ENCODE measurements at places on chromosomes 13 and 19.

DNA sequence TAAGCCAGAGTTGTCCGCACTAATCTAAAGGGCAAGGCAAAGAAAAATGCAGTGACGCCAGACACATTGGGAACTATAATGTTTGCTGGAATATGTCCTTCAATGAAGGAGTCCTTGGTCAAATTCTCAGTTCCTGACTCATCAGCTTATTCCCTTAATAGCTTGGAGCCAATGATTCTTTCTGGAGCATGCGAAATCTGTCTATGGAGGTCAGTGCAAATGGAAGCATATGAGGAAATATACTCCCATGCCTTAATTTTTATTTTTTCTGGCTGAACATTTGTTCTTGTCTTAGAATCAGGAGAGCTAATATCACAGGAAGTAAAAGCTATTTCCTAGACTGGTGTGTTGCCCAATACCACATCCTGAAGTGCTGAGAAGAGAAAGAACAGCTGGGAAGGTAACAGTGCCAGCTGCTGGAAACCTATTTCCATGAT lies 289.8 kb upstream of the SPRY2 start:
- no peak for DNase-seq

- no peak for DNase-seq
Observed at GRCh38 chr19:48081106-48081505, 29.5 kb downstream of the PLA2G4C start.

- no peak for DNase-seq
Observed at GRCh38 chr13:50419896-50420295, 404.7 kb downstream of the KCNRG start.

DNA sequence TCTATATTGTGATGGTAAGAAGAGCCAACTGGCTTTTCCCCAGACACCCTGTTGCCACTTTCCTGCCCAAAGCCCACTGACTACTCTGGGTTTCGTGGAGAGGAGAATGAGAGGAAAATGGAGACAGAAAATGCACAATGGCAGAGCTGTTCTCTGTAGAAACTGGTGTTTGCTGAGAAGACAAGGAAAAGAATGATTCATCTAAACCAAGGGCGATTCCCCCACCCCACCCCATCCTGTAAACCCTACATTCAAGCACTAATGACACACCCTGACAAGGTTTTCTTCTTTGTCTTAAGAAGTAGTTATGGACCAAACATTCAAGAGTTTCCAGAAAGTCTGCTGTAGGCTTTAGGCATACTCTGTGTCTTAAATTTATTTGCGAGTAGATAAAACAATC lies 68.8 kb downstream of the DOCK9 start:
- no peak for DNase-seq

DNA sequence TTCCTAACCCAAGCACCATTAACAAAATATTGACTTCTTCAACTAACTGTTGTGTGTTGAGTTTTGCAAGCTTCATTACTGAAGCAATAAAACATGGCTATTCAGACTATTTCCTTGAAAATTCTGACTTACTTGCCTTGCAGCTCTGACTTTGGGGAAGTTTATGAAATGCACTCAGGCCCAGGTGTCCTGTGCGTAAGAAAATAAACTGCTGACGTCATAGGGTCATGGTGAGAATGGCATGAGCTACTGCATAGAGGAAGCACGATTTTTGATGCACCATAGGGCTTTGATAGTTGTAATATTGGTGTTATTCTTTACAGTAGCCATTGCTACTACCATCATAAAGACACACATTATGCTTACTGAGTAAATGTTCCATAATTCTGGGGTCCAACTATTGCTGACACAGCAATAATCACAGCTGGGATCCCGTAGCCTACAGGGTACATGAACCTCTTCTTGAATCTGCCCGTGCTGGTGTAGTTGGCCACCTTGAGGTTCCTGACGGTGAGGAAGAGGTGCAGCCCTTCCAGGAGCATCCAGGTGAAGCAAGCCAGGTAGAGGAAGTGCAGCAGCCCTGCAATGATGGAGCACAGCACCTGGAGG lies 57.9 kb downstream of the MBD3L2B start:
- no peak for DNase-seq

GRCh38 chr19:6425732-6426620 lies 1.4 kb upstream of the KHSRP start:
- DNase-seq: no peak

DNA sequence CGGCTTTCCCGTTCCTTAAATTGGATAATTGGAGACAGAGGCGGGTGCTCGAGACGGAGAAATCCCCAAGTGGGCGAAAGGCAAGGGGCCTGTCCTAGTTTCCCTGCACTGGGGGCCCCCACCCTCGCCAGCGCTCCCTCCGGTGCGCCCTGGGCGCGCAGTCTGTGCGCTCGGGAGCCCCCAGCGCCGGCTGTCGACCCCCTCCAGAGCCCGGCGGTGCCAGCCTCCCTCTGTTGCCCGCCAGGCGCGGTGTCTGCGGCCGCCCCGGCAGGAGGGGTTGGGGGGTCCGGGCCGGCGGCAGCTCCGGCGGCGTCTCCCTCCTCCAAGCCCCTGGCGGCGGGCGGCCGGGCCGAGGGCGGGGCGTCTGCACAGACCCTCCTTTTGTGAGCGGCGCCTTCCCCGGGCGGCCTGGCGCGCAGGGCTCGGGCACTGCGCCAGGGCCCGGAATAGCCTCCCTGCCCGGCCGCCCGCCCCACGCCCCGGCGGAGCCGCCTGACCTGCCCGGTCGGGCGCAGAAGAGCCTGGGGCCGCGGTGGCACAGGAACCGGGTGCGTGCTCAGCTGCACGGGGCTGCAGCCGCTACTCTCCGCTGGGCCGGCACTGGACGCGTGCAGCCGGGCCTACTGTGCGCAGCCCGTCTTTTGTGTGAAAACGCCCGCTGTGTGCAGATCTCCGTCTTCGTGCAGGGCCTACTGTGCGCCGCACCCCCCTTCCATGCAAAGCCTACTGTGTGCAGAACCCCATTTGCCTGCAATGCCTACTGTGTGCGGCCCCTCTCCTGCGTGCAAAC lies 13.2 kb downstream of the GADD45B start:
- peak; percentile 70 for DNase-seq

GRCh38 chr19:41563854-41564514 lies 12.0 kb upstream of the CEACAM21 start:
- no peak for DNase-seq

DNA sequence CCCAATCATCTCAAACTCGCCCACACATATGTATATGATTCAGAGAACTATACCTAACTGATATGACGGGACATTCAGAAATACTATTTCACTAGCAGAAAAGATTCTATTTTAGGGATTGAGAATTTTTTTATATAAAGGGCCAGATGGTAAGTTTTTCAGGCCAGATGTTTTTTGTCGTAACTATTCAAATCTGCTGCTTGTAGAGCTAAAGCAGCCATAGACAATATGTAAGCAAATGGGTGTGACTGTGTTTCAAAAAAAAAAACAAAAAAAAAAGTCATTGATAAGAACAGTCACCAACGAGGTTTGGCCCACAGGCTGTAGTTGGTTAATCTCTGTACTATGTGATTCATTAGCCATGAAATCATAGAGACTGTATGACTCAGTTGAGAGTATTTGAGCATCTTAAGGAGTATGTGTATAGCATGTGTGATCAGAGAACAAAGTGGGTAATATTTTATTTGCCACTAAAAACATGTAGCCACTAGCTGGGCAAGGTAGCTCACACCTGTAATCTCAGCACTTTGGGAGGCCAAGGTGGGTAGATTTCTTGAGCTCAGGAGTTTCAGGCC lies 2724.7 kb downstream of the PCDH9 start:
- DNase-seq: peak; percentile 6

DNA sequence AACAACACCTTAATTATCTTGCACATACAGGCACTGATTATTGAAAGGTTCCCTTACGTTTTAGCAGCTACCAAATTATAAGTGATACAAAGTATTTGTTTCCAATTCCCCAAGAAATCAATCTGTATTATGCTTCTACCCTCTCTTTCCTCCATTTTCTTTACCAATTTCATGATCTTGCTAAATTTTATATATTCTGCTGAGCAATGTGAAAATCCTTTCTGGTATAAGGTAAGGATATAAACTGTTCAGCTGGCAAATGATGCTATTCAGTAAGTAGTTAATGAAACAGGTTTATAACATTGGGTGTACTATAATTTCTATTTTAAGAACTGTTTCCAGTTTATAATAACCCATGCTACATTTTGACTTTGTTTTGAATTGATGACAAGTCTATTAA lies 985 bp upstream of the EEF1AKMT1 start:
- no peak for DNase-seq

GRCh38 chr19:682678-683320 lies 6.6 kb downstream of the FSTL3 start:
- no peak for DNase-seq

- DNase-seq: peak; percentile 98
Observed at GRCh38 chr13:24148414-24149235, 11.9 kb upstream of the SPATA13 start.

- no peak for DNase-seq
Observed at GRCh38 chr13:89749888-89750287, 1597.6 kb upstream of the MIR17HG start.

DNA sequence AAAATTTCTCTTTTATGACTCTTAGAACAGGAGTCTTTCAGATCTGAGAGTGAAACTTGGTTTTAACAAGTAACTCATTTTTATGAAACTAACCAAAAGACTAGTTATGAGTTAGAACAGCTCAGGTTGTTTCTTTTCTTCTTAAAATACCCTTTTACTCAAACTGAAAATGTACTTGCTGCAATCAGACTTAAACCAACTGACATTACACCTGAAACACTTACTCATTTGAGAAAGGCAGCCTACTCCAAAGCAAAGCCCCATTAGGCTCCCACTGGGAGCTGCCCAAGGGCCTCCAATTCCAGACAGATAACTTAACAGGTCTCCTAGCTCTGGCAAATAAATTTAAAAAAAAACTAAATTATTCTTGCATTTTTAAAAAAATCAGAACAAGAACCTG lies 3.6 kb downstream of the FOXO1 start:
- DNase-seq: no peak

DNA sequence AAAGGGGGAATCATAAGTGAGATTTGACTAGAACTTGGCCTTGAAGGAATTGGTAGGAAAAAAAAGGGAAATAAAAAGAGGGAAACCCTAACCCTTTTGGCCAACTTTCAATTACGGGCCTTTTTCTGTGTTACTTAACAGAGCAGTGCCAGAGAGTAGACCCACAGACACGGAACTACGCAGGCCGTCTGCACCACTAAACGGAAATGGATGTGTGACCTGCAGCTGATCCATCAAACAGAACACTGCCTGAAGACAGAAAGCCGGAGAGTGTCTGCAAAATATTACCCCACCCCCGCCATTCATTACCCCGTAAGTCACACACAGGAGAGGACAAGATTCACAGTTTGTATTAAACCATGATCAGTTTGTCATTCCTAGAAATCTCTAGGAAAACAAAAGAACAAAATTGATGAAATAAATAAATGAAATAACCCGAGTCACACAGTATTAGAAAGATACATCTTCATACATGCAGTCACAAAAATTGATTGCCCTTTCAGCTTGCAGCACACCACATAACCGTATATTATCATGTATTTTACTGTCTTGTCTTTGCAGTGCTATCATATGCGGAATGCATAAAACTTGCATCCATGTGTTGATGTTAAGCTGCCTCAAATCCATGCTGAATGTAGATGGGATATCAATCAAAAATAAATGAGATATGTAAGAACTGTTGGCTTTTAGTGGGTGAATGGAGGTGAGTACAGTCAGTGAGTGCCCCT lies 424.7 kb downstream of the IRS2 start:
- no peak for DNase-seq

DNA sequence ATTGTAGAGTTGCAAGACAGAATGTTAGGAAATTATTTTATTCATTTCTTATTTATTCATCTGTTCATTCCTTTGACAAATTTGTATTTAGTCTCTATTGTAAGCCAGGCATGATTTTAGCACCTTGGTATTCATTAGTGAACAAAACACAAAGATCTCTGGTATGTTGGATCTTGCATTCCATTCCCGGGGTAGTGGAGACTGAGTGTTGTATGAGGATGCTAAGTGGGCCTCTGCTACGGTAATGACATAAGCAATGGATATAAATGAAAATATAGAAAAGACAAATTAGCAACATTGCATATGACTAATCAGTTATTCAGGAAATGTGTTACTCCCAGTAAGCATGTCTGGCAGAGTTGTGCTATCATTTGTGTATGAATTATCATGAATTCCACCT lies 449.3 kb downstream of the PCDH17 start:
- no peak for DNase-seq

DNA sequence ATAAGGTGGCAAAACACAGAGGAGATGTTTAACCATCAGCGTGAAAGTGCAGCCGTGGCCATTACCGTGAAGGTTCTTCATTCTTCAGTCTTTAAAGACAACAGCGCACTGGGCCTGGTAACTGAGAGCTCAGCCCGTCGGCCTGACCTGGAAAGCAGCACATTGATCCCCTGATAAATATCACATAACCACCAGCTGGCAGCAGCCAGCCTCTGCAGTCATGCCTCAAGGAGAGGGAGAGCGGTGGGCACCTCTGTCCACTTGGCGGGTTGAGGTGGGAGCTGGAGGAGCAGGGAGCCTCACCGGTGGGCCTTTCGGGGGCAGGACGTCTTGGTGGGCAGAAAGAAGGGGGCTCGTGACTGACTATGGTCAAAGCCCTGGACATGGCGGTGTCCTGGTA lies 58.1 kb downstream of the MCF2L start:
- no peak for DNase-seq

GRCh38 chr13:102233566-102234208 lies 168.2 kb downstream of the FGF14 start:
- DNase-seq: no peak

DNA sequence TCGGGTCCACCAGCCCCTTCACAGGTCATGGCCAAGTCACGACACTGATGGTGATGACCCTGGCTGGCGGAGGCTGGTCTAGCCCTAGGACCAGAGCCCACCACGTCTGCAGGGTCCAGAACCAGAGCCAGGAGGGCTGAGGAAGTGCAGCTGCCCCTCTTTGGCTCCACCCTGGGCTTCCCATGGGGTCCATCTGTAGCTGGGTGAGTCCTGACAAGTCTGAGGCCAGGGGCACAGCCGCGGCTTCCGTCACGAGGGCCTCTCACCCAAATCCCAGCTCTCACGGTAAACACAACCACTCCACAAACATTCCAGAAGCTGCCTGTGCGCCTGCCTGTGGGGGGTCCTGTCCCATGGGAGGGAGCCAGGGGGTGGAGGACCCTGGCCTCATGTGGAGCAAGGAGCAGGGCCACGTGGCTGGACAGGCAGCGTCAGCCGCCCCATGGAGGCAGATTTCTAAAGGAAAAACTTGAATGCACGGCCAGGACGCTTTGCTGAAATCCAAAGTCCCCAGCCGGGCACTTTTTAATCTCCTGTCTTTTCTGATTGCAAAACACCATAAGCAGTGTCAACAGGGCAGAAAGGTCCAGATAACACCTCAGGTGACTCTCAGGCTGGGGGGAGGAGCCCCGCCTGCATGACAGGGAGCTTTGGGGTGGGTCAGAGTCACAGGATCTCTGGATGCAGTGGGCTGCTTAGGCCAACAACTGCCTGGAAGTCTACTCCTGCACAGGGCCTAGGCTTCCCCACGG lies 29.9 kb downstream of the CEBPG start:
- no peak for DNase-seq

GRCh38 chr13:98533912-98534311 lies 43.0 kb downstream of the STK24 start:
- no peak for DNase-seq

- no peak for DNase-seq
Observed at GRCh38 chr13:65907666-65908525, 1322.2 kb downstream of the PCDH9 start.

GRCh38 chr13:37914781-37915391 lies 45.3 kb upstream of the TRPC4 start:
- peak; percentile 5 for DNase-seq

Data from AG08395 (cell line).